Brain pericyte (primary cell): ENCODE measurements at places on chromosomes 16 and 17.

DNA sequence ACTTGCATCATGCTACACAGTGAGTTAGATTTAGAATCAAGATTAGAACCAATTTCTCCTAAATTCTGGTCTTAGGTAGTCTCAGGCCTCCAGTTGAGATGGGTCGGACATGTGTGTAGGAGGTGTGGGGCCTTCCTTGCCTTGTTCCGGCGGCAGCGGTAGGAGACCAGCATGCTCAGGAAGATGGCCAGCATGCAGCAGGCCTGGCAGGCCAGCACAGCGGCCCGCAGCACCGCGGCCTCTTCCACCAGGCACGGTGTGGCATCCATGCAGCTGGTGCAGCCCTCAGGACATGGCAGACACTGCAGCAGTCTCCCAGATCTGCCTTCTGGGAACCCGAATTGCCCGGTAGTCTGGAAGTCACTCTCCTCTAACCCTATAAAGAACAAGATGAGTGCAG lies 6.9 kb downstream of the GPR179 start:
- DNase-seq: no peak

GRCh38 chr17:40091691-40092397 lies 8.5 kb downstream of the NR1D1 start:
- no peak for DNase-seq

DNA sequence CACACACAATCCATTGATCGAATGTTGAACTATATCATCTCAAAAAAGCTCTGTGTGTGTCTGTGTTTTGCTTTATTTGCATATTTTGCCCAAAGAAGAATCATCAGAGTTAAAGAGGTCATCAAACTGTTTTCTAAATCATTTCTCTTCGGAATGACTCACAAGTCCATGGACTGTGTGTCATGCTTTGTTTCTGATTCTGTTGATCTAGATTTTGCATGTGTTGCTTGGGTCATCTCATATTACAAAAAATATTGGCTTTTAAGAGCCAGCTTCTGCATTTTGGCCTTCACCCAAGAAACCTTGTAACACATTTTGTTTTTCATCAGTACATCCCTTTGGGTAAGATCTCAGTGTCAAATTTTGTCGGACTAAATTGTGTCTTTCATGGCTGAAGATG lies 471.2 kb upstream of the HSBP1 start:
- peak; percentile 60 for DNase-seq

DNA sequence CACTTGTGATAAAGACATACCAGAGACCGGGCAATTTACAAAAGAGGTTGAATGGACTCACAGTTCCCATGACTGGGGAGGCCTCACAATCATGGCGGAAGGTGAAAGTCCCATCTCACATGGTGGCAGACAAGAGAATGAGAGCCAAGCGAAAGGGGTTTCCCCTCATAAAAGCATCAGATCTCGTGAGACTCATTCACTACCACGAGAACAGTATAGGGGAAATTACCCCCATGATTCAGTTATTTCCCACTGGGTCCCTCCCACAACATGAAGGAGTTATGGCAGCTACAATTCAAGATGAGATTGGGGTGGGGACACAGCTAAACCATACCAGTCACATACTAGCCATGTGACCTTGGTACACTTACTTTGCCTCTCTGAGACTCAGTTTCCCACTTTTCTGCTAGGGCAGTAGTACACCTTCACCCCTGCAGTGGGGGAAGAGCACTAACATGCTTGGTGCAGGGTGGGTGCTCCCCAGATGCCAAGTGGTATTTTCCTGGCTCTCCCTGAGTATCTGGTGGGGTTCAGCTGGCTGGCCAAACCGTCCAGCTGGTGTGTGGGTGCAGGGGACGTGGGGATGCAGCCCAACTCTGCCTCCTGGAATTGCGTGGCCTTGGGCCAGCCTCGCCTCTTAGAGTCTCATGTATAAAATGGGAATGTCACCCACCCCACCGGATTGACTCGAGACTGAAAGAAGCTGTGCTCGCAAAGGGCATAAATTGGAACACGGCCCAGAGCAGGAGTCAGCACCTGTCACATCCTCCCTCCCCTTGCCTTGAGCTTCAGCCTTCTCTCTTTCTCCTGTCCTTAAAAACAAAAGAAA lies 364.1 kb downstream of the CPPED1 start:
- DNase-seq: no peak

DNA sequence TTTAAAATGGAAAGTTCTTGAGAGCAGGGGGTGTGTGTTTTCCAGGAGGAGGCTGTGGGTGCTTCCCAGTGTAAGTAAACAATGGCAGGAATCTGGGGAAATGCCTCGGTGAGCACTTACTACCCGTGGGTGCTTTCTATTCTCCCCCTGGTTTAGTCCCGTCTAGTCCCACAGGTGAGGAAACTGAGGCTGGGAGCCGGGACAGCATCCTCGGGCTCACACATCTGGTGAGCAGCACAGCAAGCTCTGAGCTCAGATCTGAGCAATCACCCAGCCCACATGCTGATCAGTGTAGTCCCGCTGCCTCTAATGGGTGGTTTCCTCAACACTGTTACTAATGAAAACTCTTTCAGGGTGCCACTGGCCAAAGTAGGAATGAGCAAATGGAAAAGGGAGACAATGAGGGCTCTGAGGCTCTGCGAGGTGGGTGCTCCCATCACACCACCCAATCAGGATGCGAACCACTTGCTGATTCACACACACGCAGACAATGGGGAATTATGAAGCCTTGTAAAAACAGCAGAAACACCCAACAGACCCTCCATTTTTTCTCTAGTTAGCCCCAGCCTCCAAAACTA lies 202.6 kb downstream of the PARN start:
- DNase-seq: no peak

GRCh38 chr17:63268827-63269226 lies 177.3 kb downstream of the CYB561 start:
- no peak for DNase-seq

DNA sequence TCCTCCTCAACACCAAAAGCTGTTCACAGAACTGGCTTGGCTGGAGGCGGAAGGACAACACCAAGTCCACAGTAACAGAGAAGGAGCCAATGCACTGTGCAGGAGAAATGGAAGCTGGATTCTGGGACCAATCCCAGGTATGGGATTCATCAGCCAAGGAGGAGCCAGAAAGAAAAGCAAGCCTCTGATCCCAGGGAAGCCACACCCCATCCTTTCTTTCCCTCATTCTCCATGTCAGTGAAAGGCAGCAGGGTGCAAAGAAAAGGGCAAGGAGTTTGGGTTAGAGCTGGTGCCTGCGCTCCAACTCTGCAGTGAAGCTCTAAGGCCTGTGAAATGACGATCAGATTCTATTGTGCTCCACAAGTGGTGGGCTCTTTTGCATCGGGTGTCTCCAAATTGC lies 11.0 kb downstream of the DCAKD start:
- no peak for DNase-seq

GRCh38 chr17:4436381-4436780 lies 2.6 kb downstream of the SPNS3 start:
- DNase-seq: no peak

- DNase-seq: no peak
These were observed 25.6 kb upstream of the TAC4 start for GRCh38 chr17:49873466-49873865.

DNA sequence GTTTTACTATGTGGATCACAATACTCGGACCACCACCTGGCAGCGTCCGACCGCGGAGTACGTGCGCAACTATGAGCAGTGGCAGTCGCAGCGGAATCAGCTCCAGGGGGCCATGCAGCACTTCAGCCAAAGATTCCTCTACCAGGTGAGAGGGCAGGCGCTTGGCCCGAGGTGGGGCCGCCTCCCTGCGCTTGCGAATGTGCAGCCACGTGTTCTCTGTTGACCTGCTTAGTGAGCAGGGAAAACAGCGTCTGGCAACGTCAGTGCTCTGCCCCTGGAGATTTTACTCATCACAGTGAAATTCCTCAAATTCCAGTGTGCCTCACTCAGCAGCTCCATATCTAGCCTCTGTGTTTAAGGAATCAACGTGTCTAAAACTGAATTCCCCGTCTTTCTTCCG lies 33.4 kb upstream of the CLEC18A start:
- DNase-seq: peak; percentile 75

- no peak for DNase-seq
These were observed 416 bp downstream of the MT1H start for GRCh38 chr16:56669840-56670619.
